ENCODE measurements at places on chromosomes 2 and 18.

DNA sequence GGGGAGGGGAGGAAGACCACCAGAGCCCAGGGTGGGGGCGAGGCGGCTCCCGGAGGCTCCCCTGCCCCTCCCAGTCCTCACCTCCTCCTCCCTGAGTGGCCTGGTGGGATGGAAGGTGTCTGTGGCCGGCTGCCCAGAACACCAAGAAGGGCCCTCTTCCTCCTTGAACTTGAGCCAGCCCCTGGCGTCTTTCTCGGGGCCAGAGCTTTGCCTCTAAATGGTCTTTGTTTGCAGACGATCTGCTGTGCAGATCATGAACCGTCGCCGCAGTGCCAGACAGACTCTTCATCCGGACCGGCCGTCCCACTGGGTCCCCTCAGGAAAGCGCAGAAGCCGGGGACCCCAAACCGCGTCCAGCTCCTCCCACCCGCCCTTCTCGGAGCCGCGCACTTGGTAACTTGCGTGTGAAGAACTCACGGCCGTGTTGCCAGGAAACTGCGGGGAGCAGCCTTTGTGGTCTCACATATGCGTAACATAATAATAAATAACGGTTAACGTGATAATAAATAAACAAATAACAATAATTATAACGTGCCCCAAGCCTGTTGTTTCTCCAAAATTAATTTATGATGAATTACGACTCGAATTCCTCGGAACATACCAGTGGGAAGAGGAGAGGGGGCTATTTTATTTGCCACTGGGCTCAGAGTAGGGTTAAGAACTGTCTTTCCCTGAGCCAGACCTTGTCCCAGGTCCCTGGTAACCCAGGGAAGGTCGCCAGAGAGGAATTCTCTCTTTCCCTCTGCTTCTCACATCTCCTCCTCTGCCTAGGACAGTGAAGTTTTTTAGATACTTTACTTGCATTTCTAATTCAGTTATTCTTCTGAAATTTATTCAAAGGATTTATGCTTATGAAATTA lies 41.0 kb downstream of the PTGR3 start:
- no peak for DNase-seq

DNA sequence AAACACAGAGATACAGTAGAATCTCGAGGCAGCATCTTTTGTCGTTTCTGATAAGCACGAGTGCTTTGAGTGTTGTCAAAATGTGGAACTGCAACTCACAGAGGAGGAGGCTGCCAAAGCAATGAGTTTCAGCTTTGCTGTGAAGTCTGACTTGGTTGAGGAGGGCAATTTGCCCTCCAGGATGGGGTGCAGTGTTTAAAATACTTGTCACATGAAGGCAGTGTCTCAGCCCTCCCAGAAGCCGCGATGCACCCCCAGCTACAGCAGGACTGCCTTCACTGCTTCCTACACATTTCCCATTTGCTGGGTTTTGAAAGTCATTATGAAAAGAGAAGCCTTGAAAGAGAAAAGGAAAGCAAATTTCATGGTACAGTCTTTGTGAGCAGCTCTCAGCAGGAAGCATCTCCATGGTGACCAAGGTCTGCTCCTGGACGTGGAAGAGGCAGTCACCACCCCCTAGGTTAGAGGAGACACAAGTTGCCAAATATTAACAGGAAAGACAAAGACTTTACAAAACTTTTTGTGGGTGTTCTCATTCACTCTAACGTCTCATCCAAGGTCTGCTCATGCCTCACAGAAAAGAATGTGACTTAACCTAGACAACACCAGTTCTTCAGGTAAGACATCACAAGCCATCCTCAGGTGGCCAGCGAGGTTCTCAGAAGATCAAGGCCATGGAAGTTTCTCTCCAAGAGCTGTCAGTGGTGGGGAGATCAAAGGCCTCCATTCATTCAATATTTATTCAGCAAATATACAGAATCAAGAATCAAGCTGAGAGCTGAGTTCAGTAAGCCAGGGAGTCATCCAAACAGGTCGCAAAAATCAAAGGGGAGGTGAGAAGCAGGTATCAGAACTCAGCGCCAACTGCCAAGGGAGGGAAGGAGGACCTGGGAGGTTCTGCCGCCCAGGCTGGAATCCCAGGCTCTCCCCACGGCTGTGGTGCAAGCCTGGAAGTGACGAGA lies 476.0 kb downstream of the EIPR1 start:
- peak; percentile 17 for DNase-seq

- no peak for DNase-seq
Observed at GRCh38 chr2:64996871-64997307, 7.7 kb downstream of the SLC1A4 start.

- DNase-seq, result peak; percentile 46
Observed at GRCh38 chr18:62372156-62372555, 47.0 kb downstream of the TNFRSF11A start.

- DNase-seq, result no peak
Observed at GRCh38 chr18:48821251-48821590, 129.5 kb downstream of the SMAD7 start.

DNA sequence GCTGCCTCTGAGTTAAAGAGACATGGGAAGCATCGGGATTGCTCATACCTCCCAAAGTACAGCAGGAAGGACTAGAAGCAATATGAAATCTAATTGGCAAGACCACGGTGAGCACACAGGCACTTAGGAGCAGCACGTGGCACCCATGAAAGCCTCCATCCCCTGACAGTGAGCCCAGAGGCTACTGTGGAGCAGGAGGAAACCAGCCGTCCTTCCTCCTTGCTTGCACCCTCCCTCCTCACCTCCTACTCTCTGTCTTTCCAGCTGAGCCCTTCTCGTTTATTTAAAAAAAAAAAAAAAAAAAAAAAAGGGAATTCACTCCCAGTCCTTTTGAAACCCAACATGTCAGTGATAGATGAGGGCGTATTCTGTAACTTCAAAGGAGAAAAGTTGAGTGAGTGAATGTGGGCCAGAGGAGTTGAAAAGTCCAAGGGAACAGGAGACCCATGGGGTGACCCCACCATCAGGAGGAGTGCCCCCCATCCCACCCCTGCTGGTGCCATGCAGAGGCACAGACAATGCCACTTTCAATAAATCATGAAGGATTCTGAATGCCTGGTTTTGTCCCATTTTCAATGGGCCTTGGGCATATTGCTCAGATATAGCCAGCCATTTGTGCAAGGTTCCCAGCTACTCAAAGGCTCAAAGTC lies 96.6 kb upstream of the ALPP start:
- no peak for DNase-seq

GRCh38 chr2:216752855-216753505 lies 57.6 kb upstream of the IGFBP5 start:
- DNase-seq, result no peak

GRCh38 chr2:61887717-61888266 lies 664 bp downstream of the CCT4 start:
- DNase-seq, result no peak

GRCh38 chr2:85853499-85854165 lies 35.2 kb downstream of the ST3GAL5 start:
- peak; percentile 70 for DNase-seq

GRCh38 chr2:219252084-219252483 lies 959 bp upstream of the TUBA4B start:
- DNase-seq, result peak; percentile 19

DNA sequence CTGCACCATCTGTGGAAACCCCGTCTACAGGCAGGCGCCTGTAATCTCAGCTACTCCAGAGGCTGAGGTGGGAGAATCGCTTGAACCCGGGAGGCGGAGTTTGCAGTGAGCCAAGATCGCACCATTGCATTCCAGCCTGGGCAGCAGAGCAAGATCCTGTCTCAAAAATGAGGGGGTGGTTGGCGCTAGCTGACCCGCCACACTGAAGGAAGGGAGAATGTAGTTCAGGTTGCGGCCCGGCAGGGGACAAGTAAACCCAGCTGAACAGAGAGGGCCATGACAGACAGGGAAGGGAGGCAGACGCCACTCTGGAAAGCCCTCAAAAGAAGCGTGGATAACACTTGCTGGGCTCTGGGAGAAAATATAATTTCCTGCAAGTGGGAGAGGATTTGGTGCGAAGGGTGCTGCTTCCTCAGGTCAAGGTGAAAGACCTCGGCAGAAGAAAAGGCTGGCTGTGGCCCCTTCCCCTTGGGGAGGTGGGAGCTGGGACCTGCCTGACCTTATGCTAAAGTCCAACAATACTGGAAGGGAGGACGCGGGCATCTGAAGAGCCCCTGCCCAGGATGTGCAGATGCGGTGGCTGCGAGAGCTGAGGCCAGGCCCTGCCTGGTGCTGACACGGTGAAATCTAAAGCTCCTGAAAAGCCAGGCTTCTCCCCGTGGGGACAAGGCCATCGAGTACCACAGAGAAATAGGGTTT lies 3.7 kb upstream of the SFT2D3 start:
- no peak for DNase-seq

DNA sequence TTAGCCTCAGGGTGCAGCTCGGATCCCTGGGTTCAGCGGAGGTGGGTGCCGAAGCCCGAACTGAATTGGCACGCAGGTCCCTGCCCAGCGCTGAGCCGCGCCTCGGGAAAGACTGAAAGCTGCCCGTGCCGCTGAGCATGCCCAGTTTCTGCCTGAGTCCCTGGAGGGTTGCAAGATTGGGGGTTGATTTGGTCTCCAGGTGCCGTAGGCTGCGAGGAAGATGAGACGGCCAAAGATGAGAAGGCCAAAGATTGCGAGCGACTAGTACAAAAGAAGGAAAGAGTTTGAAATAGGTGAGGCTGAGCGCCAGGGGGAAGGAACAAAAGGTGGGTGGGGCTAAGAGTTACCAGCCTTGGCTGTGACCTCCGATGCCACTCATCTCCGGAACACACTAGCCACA lies 852 bp upstream of the KCNH7 start:
- no peak for DNase-seq

GRCh38 chr18:13364721-13365205 lies 146.2 kb downstream of the LDLRAD4 start:
- DNase-seq, result no peak

DNA sequence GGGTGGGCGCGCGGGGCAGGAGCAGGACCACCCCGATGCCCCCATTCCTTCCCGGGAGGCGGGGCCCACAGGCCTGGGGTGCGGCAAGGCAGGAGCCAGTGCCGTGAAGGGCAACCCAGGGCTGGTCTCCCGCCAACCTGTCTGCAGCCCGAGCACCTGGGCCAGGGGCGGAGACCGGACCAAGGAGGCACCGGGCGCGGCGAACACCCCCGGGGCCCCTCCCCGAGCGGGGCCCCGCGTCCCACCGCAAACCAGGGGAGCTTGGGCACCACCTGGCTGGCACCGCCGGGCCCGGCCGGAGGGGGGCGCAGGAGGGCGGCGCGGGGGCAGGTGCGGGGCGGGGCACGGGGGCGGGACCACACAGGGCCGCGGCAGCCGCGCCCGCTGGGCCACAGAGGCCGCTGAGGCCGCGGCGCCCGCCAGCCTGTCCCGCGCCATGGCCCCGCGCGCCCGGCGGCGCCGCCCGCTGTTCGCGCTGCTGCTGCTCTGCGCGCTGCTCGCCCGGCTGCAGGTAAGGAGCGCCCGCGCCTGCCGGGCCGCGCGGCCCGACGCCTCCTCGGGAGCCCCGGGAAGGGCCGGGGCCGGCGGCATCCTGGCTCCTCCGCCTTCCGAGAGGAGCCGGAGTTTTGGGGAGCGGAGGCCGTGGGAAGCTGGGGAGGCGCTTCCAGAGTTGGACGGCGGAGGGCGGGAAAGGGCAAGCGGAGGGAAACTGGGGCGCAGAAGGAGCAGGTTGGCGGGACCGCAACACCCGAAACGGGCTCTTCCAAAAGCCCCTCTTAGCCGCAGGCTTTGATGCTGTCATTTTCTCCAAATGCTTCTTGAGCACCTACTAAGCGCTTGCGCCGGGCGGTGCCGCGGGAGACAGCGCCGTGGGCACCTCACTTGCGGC lies at the start of gene TNFRSF11A:
TSS of gene TNFRSF11A (plus strand) at position 394 of the 889 bp plus-strand sequence. CDS start at position 437, 43 bp downstream.
- DNase-seq, result no peak

GRCh38 chr2:239951825-239952224 lies 73.3 kb downstream of the NDUFA10 start:
- no peak for DNase-seq

- no peak for DNase-seq
Observed at GRCh38 chr2:30679426-30680088, 127.7 kb downstream of the CAPN13 start.

- peak; percentile 40 for DNase-seq
Observed at GRCh38 chr2:232533944-232534710, 5.4 kb upstream of the CHRNG start.

GRCh38 chr18:78905334-78905733 lies 74.3 kb upstream of the SALL3 start:
- no peak for DNase-seq

DNA sequence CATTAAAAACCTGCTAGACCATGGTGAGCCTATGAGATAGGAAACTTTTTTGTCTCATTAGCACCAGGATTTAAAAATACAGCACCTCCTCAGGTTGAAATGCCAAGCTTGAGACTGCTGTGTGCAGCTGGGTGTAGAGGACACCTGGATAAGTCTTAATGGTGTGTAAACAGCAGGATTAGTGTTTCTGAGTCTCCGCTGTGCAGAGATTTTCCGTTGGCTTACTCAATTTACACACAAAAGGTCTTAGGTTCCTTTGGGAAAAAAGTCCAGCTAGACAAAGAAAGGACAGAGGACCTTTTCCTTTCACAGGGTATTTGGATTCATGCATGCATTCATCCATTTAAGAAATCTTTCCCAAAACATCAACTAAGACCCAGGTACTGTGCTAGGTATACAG lies 168.1 kb downstream of the NRXN1 start:
- peak; percentile 27 for DNase-seq

GRCh38 chr18:67199993-67200617 lies 316.4 kb downstream of the DSEL start:
- DNase-seq, result peak; percentile 76

DNA sequence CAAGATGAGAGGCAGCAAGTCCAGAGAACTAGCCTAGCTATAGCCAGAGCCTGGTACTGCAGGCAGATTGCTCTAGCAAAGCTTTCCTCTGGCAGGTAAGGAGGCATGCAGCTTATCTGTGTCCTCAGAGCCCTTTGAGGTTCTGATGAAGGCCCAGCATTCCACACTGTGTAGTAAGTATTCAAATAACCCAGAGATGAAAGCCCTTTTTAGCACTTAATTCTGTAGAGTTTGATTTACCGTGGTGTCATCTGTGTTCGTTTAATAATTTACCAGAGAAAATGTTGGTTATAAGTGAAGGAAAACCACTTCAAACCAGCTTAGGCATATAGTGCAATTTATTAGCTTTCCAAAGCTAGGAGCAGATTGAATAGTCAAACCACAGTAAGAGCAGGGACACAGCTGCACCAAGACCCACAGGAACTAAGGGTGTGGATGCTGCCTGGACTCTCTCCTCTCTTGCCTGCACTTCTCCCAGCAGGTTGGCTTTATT lies 226.6 kb downstream of the BABAM2 start:
- no peak for DNase-seq

DNA sequence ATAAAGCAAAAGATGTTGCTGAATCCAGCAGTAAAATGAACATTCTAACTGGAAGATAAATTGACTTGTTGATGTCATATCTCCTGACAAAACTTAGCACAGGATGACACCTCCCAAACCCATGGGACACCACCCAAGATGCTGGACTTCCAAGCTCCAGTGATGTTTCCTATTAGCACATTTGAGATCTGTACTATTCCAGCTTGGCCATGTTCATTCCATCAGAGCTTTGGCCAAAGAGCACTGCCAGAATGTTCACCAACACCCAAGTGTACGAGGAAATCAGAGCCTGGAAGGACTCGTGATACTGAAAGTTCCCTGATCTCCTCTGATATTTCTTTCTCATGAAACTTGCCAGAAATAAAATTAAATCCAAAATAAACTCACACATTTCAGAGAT lies 44.7 kb downstream of the PID1 start:
- no peak for DNase-seq

GRCh38 chr18:21700528-21701075 lies 4.0 kb downstream of the ABHD3 start:
- DNase-seq, result no peak

All from NAMALWA (cell line).